DND-41 (cell line): ENCODE measurements at places on chromosomes 16 and 17.

GRCh38 chr16:4115209-4115948 is 863 bp downstream of the ADCY9 start:
- DNase-seq, result no peak

DNA sequence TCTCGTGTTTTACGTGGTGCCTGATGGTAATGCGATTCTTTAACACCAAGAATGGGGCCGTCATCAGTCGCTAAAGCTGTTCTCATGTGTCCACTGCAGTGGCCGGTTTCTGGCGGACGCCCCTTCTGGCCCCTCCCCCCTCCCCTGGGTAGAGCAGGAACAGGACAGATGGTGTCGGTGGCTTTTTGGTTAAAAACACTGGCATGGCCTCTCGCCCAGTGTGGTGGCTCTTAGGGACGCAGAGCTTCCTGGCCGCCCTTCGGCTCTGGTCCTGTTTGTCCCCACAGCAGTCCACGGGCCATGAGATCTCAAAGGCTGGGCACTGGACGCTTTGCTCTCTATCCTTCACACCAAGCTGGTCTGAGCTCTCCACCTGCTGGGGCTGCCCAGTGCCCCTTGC is 151.8 kb downstream of the BANP start:
- no peak for DNase-seq

- no peak for DNase-seq
These were observed 567 bp downstream of the UBB start for GRCh38 chr17:16381496-16381820.

DNA sequence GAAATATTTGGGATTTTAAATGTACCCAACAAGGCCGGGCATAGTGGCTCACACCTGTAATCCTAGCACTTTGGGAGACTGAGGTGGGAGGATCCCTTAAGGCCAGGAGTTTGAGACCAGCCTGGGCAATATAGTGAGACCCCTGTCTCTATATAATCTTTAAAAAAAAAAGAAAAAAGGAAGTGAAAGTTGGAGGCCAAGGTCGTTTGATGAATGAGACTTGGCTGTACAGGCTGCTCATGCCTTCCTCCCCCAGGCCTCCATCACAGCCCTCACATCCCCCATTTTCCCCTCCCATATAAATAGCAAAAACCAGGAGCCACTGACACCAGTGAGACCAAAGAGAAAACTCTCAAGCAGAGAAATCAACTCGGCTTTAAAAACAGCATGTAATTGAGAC is 3.3 kb upstream of the CA7 start:
- DNase-seq, result no peak

GRCh38 chr17:72113751-72114150 is 7.1 kb upstream of the SOX9 start:
- no peak for DNase-seq

GRCh38 chr16:3266873-3267537 is 10.6 kb upstream of the MEFV start:
- DNase-seq, result peak; percentile 16

GRCh38 chr17:50264263-50265113 is 9.8 kb upstream of the TMEM92 start:
- peak; percentile 13 for DNase-seq

DNA sequence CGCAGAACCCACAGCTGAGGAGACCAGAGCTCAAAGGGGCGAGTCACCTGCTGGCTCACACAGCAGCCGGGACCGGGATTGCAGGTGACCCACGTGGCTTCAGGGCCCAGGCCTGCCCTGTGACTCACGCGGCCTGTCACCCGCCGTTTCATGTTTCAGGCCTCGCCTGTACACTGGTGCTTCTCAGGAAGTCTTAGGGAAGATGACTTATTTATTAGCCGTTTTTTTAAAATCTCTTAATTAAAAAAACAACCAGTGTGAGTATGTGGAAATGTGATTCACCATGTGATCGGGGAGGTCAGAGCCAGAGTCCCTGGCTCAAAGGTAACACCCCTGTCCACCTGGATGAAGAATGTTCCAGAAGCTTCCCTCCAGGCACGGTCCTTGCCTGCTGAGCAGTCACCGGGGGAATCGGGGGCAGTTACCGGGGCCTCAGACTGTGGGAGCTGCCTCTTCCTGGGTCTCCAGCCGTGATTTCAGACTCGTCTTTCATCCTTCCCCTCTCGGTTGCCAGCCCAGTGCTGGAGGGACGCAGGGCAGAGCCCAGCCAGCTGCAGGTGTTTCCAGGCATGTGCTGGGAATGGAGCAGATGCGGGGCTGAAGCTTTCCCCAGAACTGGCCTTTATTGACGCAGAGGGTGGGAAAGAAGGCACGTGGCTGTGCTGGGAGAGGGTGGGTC is 49.3 kb downstream of the CMIP start:
- DNase-seq, result no peak

DNA sequence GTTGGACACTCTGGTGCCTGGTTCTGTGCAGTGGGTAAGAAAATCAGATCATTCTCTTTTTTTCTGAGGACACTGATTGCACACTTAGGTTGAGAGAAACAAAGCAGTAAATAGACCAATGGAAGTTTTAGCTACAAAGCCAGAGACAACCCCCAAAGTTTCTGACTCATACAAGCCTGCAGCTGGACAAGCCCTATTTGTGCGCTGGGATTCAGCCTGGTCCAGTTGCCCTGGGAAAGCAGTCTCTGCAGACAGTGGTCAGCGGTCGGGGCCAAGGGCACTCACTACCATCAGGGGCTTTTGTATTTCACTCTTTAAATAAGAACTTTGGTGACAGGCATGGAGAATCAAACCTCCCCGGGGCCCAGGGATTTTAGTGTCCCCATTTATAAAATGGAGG is 6.0 kb upstream of the RHBDL3 start:
- DNase-seq, result no peak

DNA sequence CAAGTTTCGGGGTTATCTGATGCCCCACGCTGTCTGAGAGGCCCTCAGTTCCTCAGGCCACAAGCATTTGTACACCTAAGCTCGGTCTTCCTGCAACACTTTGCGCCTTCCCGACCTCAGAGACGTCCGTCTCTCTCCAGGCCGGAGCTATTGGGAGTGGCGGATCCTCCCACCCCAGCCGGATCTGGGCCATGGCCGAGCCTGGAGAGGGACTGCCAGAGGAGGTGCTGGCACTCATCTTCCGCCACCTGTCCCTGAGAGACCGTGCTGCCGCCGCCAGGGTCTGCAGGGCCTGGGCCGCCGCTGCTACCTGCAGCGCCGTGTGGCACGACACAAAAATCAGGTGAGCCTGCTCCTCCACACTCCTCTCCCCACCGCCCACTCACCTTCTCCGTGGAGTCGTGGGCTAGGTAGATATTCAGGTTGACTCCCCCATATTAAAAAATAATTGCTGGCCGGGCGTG is 1.9 kb downstream of the FBXL8 start:
- DNase-seq, result no peak

GRCh38 chr16:57667526-57668262 is 412 bp upstream of the ADGRG3 start:
- no peak for DNase-seq

DNA sequence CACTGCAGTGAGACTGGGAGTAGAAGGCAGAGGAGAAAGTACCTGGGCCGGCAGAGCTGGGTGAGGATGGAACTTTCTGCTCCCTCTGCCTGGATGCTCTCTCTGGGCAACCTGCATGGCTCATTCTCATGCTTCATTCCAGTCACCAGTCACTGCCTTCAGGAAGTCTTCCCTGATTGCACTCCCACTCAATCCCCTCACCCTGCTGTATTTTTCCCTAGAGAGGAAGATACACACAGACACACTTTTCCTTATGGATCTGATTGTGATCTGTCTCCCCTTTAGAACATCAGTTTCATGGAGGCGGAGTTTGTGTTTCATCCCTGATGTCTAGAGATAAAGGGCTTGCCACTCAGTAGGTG is 44.9 kb downstream of the MEAK7 start:
- no peak for DNase-seq

DNA sequence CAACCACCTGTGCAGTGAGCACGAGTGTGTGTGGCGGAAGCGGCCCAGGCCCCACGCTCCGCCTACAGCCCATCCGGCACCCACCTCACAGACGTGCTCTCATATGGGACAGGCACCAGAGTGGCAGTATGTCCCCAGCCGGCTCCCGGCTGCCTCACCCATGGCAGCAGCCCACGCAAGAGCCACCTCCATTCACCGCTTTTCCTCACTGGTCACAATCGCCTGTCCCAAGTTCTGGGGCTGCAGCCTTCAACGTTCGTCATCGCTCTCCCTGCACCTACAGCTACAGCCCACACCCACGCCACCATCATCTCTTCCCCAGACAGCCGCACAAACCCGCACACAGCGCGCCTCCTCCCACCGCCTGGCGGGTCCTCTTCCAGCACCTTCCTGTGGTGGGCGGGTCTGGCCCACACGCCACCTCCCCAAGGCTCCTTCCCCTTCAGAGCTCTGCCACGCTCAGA is 17.5 kb upstream of the TRAP1 start:
- DNase-seq, result no peak

DNA sequence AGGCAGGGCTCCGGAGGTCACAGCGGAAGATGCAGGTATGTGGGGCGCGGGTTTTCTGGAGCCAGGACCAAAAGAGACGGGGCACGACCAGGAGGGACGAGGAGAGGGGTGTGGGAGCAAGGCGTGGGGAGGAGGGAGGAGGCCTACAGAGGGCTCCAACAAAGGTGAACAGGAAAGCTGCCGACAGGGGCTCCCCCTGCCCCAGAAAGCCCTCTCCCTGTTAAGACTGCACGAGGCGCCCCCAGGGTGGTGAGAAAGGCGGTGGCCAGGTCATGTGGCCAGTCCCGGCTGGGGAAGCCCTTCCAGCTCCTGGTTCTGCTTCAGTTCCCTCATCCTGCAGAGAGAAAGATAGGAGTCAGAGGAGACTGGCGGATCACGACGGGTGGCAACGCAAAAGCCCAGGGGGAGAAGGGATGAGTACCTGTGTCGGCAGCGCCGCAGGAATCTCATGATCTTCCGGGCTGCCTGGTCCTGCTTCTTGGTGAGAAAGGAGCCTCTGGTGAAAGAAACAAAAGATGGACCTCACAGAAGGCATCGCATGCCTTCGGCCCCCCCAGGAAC is 949 bp upstream of the SPAG7 start:
- DNase-seq, result no peak

DNA sequence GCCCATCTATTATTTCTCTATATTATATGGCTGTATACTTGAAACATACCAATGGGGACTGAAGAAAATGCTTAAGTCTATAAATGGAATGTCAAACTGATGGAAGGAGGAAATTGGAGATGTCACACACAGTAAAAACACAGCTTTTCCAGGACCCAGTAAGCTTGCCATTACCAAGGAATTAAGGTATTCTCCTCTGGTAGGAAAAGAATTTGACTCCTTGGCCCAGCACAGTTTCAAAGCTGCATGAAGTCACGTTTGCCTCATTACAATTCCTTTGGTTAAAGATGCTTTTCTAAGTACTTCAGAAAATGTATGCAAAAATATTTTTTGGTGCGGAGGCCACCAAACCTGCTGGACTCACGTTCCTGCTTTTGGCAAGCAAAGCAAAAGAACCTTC is 48.5 kb downstream of the CDH13 start:
- DNase-seq, result no peak

DNA sequence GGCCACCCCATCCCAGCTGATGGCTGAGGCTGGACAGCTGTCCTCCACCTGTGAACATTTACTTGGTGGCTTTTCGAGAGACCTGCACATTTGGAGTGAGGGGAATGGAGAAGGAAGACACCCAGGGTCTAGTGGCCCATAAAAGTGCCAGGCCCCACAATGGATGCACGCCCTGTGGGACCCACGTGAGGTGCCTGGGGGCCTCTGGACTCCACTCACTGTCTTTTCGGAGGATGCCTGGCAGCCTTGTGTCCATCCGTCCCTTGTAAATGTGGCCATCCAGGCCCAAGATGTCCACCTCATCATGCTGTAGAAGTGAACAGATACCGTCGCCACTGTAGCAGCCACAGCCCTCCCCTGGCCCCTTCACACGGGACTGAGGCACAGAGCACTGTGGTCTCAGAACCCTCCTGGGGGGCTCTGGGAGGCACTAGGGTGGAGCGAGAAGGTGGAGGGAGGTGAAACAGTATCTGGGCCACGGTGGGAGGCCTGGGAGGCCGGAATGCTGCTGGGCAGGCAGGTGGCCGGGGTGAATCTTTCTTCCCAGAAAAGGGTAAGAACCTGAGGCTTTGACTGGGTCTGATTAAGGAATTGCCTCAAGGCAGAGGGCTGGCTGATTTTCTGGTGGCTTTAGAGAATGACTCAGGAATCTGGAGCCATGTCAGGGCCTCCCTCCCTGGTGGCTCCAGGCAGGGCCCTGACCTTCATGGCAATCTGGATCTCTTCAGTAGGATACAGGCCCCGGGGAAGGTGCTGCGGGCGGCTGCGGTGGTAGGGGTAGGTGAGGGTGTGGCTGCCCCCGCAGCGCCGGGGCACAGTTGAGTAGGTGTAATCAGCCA is 11.5 kb downstream of the UBALD2 start:
- no peak for DNase-seq

DNA sequence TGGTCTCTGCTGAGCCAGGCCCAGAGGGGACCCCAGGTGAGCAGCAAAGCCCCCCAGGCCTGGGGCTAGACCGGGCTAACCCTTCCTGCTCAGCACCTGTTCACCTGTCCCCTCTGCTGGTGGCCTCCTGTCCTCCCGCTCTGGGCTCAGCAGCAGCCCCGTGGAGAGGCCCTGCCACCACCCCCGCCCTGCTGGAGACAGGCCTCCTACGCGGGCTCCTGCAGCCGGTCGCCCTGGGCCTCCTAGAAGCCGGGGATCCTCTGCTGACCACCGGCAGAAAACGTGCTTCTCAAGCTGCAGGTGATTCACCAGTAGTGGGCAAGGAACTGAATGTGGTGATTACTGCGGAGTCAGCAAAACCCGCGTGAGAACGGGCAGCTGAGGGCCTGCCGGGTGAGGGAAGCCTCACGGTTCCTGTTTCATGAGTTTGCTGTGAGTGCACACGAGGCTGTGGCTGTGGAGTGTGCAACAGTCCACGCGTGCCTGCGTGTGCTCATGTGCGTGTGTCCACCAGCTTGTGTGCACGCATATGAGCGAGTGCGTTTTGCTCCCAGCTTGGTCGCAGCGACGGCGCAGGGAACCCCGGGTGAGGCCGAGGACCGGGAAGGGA is 792 bp downstream of the SECTM1 start:
- DNase-seq, result no peak

- no peak for DNase-seq
These were observed 34.3 kb downstream of the NDEL1 start for GRCh38 chr17:8469964-8470363.

DNA sequence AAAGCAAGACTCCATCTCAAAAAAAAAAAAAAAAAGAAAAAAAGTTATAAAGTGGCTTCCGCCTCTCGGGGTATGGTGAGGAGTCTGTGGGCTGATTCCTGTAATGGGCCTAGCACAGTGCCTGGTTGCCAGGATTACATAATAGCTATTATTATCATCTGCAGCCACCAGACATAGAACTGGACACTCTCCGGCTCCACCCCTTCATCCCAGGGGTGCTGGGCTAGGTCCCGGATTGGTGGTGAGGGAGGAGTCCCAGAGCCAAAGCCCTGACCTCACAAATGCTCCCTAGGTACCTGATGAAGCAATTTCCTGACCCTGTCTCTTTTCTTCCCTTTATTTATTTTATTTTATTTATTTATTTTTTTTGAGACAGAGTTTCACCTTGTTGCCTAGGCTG is 11.6 kb upstream of the ADGRG1 start:
- no peak for DNase-seq

GRCh38 chr17:78865682-78866390 is 25.2 kb upstream of the USP36 start:
- DNase-seq, result peak; percentile 62

GRCh38 chr16:78098087-78098486 is 1.4 kb upstream of the WWOX start:
- DNase-seq, result no peak

GRCh38 chr16:81831722-81832126 is 52.6 kb downstream of the PLCG2 start:
- DNase-seq, result peak; percentile 76

GRCh38 chr17:1606352-1606985 is 22.2 kb downstream of the SLC43A2 start:
- DNase-seq, result no peak
